ENCODE measurements at places on chromosomes 7 and 10.

- DNase-seq, result no peak
These were observed 470.7 kb downstream of the TFEC start for GRCh38 chr7:115559877-115560276.

- no peak for DNase-seq
These were observed 47.3 kb downstream of the TFPI2 start for GRCh38 chr7:93843260-93843659.

- DNase-seq, result no peak
These were observed 9.8 kb downstream of the DNAJB12 start for GRCh38 chr10:72344932-72345331.

GRCh38 chr10:5187867-5188266 lies 2.9 kb upstream of the AKR1C8 start:
- no peak for DNase-seq

DNA sequence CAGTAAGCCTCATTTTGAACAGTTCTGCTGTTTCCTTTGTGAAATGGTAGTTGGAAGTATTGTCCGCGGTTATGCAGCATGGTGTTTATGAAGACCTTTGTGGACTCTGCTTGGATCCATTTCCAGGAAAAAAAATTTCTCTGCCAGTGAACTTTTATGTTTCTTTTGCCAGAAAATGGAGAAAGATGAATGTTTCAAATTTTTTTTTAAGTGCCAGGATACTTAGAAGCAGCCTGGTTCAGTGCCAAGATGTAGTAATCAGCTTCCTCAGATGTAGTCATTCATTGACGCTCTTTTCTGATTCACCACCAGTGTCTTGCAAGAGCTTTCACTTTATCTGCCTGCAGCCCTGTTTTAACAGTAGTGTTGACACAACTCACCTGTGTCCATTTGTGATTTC lies 258.2 kb downstream of the SDK1 start:
- no peak for DNase-seq

- DNase-seq, result no peak
These were observed 257.7 kb downstream of the BAMBI start for GRCh38 chr10:28935061-28935460.

All from activated effector memory CD4-positive, alpha-beta T cell treated with Interleukin-2 at 50 U/mL for 16 hours (primary cell).